ENCODE measurements at places on chromosomes 2 and 18.

DNA sequence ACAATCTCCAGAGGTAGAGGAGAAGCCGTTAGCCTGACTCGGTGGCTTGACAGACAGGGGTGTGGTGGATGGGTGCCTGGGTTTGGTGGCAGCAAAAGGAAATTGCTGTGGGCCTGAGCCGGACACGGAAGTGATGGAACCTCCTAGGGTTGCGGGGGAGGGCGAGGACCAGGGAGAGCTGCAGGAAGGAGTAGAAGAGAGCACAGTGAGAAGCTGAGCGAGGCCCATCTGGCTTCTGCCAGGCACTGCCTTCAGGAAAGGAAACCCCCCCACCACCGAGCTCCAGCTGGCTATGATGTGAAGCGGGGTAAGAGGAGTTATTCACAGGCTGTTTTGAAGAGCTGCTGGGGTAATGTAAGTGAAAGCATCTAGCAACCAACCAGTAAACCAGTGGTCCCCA, 134.6 kb downstream of the TSN start:
- no peak for DNase-seq

- no peak for DNase-seq
Observed at GRCh38 chr2:2849464-2850217, 518.6 kb upstream of the MYT1L start.

- no peak for DNase-seq
Observed at GRCh38 chr2:212154477-212154878, 384.1 kb downstream of the ERBB4 start.

DNA sequence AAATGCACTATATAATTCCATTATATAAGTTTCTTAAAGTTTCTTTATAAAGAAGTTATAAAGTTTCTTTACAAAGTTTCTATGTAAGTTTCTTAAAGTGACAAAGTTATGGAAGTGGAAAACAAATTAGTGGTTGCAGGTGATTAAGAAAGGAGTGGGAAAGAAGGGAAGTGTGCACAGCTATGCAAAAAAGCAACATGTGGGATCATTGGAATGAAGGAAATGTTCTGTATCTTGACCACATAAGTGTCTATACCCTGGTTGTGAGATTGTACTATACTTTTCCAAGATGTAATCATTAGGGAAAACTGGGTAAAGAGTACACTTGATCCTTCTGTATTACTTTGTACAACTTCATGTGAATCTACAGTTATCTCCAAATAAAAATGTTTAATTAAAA, 1541.1 kb downstream of the LRP1B start:
- DNase-seq: no peak

- DNase-seq: peak; percentile 20
Observed at GRCh38 chr2:70679259-70679658, 88.7 kb downstream of the ADD2 start.

GRCh38 chr18:37913051-37913450, 347.5 kb upstream of the CELF4 start:
- no peak for DNase-seq

DNA sequence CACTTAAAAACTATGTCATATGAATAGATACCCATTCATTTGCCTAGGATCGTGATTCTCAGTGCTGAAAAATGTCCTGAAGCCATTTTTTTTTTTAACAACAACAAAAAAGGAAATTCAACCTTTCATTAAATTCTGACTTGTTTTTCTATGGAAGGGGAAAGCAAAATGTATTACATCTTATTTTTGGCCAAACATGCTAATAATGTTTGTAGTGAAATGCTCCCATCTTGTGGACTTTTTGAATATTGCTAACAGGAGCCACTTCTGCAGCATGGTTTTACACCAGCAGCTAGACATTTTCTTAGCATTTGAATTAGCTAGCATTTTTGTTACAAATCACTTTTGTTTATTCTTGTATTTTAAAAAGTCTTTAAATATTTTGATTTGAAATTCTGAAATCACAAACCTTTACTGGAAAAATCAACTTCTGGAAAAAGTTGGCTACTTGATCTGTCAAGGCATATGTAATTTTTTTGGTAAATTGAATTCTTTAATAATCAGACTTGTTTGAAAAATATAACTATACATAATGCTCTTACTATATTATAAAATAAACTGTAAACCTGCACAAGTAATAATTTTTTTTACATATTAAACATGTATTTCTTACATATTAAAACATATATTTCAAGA, 75.8 kb downstream of the KIDINS220 start:
- peak; percentile 54 for DNase-seq

DNA sequence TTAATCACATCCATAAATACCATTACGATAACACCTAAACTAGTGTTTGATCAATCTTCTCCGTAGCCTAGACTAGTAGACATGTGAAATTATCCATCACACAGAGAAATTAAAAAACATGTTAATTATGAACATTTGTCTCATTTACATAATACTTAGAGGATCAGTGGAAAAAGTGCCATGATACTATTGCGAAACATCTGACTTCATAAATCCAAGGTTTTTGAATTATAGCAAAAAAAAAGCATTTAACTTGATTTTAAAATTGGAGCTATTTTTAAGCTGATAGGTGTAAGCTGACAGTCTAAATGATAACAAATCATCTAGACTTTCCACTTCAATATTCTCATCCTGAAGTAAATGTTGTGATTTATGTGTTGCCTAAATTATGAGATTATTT, 51.6 kb downstream of the CBLN2 start:
- DNase-seq: no peak

GRCh38 chr2:98404556-98405250, 40.0 kb upstream of the INPP4A start:
- no peak for DNase-seq

DNA sequence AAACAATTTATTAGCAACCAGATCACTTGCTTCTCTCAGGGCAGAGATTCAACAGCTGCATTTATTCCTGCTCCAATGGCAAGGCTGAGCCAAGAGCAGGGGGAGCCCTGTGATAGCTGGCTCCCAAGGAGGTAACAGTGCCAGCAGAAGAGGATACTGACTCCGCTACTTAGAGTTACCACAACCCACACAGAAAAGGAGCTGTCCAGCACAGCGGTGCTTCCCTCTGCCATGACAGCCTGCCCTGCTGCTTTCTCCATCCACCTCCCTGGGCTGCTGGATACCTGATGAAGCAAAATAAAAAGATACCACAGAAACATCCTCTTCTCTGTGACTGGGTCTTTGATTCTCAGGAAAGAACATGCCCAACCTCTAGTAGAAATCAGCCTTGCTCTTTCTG, 467.2 kb downstream of the LRRTM4 start:
- no peak for DNase-seq

- no peak for DNase-seq
Observed at GRCh38 chr18:3966246-3966641, 488.9 kb downstream of the DLGAP1 start.

GRCh38 chr18:46412916-46413315, 244.1 kb downstream of the LOXHD1 start:
- DNase-seq: no peak

DNA sequence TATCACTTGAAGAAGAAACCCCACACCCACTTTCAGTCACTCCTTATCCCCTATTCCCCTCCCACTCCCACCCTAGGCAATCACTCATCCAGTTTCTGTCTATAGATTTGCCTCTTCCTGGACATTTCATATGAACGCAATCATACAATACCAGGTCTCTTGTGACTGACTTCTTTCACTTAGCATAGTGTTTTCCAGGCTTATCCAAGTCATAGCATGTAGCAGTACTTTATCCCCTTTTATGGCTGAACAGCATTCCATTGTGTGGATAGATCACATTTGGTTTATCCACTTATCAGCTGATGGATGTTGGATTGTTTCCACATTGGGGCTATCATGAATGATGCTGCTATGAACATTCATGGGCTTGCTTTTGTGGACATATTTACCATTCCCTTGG, 6.6 kb downstream of the CFAP221 start:
- no peak for DNase-seq

- no peak for DNase-seq
Observed at GRCh38 chr2:98828793-98829371, 98.0 kb upstream of the MGAT4A start.

- peak; percentile 80 for DNase-seq
Observed at GRCh38 chr2:60958800-60959199, 58.7 kb upstream of the PEX13 start.

GRCh38 chr2:181008407-181008806, 28.0 kb downstream of the UBE2E3 start:
- DNase-seq: peak; percentile 26

DNA sequence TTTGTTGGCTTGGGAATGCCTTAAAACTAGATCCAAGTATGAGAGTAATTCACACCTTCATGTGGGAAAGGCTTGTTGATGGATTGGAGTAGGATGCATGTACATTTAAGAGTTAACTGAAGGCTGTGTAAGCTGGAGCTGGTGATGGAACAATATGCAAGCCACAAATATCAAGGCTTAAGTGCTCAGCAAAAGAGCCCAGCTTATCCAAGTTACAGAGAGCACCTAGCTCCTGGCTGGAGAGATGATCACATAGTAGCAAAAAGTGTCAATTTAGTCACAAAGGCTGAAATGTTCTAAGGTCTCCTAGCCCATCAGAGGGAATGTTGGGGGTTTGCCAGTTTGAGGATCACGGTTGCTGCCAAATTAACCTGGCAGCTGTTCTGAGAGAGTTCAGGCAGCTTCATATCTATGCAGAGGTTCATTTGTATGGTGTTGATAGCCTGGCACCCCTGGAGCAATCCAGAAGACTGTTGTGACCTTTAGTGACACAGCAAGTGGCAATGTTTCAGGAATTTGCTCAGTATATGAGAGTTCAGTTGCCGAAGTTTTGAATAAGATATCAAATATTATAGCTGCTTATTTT, 228.2 kb downstream of the DOK6 start:
- DNase-seq: no peak

DNA sequence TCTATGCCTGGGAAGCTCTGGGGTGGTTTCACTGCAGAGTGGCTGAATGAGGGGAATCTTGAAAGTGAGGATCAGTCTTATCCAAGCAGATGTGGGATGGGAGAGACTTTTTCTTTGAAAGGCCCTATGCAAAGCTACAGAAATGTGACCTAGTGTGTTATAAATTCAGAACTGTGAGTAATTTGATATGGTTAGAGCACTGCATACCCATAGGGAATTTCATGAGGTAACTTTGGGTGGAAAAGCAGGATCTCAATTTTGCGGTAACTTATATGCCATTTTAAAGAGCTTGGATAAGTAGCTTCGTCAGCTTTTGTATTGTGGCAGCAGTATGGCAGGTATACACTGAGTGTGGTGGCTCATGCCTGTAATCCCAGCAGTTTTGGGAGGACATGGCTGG, 40.9 kb downstream of the GULP1 start:
- no peak for DNase-seq

DNA sequence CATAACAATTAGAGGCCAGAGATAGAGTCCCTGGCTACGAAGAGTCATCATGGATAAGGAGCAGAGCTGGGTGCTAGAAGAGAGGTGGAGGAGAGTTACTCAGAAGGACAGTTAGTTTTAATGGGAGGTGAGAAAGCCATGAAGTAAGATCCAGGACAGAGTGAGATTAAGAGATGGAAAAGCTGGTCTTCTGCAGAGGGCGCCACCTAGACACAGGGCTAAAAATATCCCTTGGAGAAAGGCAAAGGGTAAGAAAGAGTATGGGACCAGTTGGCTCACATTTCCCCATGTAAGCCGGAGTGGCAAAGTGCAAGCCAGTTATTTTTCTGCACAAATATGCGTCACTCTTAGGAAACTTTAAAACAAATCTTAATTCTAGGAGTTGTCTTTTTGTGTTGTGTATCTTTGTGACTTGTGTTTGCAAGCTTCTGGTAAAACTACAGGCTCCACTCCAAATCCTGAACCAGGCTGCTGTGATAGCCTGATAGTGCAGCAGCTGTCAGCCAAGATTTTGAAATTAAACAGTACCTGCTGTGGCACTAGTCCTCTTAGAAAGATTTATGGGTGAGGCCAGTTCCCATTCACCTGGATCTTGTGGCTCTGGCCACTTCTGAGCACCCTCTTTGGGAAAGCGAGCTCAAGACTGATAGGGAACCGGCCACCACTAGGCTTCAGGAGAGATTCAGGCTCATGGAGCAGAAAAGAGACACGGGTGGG, 204.2 kb downstream of the TPGS2 start:
- DNase-seq: no peak

- DNase-seq: peak; percentile 21
Observed at GRCh38 chr18:59360381-59360780, 1.3 kb upstream of the LMAN1 start.

DNA sequence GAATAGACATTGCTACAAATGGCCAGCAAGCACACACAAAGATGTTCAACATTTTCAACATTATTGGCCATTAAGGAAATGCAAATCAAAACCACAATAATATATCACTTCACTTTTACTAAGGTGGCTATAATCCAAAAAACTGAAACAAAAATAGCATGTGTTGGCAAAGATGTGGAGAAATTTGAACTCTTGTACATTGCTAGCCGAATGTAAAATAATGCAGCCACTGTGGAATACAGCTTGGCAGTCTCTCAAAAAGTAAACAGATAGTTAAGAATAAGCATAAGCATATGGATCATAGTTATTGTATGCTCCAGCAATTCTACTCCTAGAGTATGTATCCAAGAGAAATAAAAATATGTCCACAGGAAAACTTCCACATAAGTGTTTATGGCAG, 192.5 kb downstream of the EN1 start:
- peak; percentile 27 for DNase-seq

GRCh38 chr2:32849456-32850194, 97.1 kb upstream of the LTBP1 start:
- DNase-seq: no peak

DNA sequence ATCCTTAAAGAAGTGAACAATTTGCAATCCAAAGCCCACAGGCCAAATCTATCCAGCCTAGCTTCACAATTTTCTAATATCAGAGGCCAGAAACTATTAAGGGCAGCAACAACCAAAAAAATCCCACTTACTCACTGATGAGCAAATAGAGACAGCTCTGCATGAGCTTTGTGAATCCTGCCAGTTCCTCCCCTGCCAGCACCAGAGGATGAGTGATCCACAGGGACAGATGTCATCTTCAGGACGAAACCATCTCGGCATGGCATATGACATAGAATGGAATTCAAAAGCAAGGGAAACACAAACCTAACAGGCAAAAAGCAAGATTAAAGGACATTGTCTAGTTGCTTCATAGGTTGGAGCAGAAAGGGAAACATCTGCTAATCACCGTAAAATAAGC, 2.2 kb upstream of the DSC2 start:
- no peak for DNase-seq

DNA sequence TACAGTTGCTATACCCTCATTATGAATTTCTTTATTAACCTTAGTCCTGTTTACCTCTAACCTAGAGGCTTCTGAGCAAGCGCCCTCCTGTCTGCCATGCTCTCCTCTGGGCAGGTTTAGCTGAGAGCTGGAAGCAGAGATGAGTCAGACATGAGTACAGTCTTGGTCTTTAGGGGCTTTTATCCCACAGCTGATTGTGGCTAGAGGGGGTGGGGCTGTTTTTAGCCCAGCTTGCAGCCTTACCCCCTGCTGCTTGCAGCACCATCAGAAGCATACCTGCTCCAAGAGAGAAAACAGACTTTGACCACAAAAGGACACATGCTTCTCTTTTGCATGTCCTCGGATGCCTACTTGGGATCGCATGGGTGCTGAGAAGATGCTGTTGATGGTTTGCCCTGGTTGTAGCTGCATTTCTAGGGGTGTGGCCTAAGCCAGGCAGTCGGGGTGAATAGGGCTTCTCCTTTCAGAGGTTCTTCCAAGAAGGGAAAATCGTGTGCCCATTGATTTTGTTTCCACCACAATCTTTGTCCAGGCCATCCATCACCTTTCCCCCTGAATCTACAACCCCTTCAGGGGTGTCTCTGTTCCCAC, 115.0 kb upstream of the LGALSL start:
- DNase-seq: no peak

Data from EH (cell line).